ENCODE measurements at places on chromosomes 4 and X.

DNA sequence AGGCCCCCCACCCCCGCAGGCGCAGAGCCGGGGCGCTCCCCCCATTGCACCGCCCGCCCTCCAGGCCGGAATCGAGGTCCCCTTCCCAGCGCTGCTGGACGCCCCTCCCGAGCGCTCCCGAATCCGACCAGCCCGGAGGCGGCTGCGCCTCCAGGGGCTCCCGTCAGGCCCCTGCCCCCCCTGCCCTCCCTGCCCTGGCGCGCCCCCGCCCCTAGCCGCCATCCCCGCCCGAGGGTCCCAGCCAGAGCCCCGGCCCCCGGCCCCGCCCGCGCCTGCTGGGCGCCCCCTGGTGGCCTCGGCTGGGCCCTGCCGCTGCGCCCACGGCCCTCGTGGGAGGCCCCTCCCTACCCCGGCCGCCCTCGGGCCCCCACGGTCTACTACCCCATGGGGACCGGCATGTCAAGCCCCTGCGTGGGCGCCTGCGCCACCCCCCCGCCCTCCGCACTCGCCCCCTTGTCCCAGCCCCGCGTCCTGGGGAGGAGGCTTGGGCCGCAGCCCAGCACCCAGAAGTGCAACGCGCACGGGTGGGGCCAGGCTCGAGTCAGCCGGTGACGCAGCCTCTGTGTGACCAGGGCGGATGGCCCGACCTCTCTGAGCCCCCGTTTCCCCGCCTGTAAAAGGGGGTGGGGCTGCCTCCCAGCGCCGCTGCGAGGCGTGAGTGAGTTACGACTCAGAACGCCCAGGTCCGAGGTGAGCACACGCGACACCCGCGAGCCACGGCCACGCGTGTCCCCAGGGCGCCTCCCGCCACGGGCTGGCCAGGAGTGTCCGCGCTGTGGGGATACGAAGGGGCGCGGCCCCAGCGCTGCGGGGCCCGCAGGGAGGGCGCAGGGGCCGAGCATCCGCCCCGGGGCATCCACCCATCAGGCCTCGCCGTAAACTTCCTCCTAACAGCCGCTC is 104.9 kb downstream of the FAM53A start:
- no peak for DNase-seq

- DNase-seq, result peak; percentile 12
Observed at GRCh38 chrX:17559728-17560379, 177.4 kb upstream of the SCML1 start.

DNA sequence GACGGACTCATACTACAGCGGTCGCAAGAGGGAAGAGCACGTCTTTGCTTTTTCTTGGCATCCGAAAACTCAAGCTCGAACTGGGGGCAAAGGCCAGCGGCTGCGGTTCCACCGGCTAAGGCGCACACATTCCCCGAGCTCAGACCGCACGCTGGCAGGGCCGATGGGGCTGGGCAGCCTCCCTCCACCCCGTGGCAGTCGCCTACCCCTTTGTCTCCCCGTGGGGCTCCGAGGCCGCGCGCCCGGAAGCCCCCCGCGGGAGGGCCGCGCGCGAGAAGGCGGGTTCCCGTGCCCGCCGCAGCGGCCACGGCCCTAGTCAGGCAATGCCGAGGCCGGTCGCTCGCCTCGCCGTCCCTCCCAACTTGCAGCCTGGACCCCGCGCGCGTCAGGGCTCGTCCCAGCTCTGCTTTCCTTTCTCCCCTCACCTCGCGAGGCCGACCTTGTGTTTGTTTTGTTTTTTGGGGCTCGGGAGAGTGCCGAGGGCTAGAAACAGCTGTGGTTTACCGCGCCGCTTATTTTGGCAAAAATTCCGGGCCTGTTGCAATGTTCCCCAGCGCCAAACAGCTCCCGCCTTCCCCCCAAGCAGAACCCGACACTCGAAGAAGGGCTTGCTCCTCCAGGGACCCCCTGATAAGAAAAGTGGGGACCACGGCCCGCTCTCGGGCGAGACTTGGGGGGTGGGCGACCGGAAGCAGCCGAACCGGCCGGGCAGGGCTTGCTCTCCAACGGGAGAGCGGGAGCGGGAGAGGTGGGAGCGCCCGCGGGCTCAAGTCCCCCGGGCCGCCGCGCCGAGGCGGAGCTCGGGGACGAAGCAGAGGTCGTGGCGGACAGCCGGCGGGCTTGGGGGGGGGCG is 561 bp upstream of the N4BP2 start:
- no peak for DNase-seq

- no peak for DNase-seq
Observed at GRCh38 chrX:99184153-99184552, 1225.9 kb downstream of the PCDH19 start.

DNA sequence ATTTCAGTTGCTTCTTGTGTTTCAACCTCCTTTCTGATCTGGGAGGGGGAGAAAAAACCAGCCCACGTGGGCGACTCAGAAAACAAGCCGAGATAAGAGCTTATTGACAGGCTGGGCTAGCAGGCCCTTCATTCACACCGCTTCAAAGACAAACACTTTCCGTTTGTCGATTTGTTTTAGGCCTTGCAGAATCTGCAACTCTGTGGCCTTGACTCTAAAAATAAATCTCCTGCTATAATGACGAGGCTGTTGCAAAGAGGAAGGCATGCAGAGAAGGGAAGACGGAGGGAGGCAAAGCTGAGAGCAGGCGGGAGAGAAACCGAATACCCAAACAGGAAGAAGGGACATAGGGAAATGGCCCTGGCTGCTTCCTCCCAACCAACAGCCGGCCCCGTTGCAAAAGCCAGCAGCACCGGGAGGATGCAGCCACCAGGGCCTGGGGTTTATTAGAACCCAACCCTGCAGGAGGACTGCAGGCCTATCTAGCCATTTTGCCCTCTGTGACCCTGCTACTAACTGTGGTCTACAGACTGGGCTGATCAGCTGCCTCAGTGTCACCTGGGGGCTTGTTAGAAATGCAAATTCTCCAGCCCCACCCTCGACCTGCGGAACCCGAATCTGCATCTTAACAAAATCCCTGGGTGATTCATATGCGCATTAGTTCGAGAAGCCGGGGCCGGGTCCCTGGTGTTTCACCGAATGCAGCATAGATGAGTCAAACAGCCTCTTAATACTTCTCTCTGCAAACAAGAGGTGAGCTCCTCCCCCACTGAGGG is 325.5 kb downstream of the BCOR start:
- DNase-seq, result peak; percentile 78

DNA sequence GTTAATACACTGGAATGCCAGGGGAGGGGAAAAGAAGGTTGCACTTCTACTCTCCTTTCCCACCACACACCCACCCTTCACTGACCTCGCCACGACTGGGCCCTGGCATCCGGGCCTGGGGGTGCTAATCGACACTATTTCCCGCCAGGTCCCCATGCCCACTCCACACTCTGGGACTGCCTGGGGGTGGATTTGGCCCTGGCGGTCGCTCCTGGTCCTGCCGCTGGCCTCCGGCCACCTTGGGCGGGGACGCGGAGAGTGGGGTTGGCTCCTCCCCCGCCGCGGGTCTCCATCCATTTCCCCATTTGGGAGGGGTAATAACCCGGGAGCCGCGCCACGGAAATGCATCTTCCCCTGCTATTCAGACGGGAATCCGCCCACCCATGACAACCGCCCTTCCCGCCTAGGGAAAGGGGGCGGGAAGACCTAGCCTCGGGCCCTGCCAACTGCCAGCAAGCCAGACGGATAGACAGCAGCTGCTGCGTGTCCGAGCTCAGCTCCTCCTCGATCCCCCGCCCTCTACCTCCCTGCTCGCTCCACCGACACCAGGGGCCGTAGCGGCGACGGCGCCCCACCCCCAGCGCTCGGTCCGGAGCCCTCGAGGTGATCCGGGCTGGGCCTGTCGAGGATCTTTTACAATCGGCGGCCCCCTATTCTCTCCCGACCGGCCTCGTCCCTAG is 78.1 kb downstream of the RLIM start:
- DNase-seq, result peak; percentile 50

- peak; percentile 69 for DNase-seq
Observed at GRCh38 chr4:183241721-183242151, 78.3 kb downstream of the CLDN22 start.

GRCh38 chrX:9895225-9895912 is 71.8 kb upstream of the CLDN34 start:
- no peak for DNase-seq

DNA sequence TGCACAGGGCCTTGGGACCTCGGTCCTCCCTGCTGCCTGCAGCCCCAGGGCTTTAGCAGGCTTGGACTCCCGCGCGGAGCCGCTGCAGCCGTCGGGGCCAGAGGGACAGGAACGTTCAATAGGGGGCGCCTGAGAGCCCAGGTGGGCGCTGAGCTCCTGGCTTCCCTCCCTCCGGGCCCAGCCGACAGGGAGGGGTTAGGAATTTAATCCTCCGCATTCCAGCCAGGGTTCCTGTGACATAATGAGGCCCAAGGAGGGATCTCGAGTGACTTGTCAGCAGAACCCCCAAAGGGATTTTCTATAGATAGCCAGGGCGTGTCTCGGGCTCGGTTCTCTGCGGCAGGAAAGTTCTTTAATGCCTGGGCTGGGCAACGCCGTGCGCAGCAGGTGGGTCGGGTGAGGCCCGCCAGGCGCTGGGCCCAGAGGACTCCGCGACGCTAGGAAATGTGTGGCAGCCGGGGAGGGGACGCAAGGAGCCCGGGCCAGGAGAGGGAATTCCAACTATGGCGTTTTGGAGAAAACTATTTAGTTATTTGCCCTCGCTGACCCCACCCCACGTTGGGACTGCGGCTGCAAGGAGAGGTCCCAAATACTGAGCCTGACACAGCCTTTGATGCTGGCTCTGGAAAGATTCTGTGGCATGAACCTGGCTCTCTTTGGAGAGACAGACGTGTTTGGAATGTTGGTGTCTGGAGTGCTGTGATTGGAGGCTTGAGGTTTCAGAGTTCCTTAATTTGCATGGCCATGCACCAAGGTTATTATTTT is 285.2 kb upstream of the GATB start:
- peak; percentile 56 for DNase-seq

DNA sequence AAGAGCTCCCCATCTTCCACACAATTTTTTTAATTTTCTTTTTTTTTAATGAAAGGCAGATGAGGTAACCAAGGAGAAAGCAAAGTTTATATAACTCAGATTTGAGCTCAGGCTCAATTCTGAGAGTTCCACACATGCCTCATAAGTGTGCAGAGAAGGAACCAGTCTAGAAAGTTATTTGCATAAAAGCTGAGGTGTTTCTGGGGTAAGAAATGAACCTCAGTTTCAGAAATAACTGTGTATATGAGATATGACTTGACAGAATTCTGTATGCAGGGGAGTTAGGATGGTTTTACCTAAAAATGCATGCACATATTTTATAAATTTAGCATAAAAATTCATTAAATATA is 51.3 kb downstream of the DTHD1 start:
- DNase-seq, result no peak

DNA sequence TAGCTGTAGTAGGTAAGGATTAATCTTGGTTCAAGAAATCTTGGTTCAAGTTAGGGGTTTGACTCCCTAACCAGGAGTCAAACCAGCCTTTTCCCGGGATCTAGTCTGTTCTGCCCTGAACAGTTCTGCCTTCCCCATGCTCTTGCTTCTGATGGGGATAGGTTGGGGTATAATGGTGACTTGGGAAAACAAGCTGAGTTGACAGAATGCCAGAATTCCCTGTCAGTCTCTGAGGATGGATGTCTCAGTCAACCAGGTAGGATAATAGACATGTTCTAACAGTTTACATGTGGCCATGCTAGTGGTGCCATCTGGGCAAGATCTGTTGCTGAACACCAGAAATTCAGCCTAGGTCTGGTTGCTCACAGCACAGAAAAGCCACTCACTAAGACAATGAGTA is 51.4 kb downstream of the RAB40AL start:
- DNase-seq, result no peak

DNA sequence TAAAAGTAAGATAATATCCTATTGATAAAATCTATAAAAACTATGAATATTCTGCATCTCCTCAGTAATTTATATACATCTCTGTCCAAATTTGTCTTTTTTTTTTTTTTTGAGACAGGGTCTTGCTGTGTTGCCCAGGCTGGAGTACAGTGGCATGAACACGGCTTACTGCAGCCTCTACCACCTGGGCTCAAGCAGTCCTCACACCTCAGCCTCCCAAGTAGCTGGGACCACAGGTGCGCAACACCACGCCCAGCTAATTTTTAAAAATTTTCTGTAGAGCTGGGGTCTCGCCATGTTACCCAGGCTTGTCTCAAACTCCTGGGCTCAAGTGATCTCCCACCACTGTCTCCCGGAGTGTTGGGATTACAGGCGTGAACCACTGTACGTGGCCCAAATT is 12.3 kb upstream of the SEC24D start:
- DNase-seq, result no peak

DNA sequence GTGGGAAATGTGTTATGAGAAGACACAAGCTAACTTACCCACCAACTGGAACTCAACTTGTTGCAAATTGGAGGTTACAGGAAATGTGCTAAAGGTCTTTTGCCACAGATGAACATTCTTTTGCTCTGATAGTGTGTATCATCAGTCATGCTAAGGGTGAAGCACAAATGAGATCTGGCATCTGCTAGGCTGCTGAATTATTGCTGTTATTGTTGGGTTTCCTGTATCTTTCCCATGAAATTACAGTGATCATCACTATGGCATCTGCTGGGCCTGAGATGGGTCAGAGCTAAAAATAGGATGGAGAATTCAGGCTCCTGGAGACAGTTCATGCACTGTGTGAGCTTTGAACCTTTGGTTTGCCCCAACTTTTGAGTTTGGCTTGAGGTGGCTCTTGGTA is 124.5 kb downstream of the NPNT start:
- DNase-seq, result no peak

DNA sequence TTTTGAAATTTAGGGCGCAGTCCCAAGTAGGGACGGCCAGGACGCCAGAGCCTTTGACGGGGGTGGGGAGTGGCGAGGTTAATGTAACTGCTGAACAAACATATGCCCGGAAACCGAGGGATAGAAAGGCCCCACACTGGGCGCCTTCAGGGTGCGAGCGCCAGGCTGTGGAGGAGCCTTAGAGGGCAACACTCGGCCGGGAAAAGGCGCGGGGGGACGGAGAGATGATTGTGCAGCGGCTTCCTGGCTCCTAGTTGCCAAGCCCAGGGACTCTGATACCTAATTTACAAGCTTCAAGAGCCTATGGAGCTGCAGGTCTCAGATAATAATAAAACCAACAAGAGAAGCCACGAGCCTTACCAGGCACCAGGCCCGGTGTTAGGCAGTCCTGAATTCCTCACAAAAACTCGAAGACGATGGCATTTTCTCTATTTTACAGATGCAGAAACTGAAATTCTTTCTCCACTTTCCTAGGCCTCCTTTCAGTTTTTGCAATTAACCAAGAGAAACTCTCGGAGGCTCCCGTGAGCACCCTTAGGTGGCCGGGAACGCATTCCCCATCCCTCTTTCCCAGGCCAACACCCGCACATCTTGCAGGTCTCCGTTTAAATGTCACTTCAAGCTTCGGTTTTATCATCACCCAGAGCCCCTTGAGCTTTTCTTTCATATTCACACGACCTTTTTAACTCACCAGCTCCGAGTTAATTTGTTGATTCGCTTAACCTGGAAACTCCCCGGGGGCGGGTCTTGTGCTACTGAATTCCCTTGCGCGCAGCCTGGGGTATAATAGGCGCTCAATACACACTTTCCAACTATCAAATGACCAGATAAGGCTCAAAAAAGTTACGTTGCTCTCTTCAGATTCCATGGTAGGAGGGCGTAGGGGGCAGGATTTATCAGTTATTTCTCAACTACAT is 6.4 kb upstream of the GSX2 start:
- peak; percentile 35 for DNase-seq
